Cortex of kidney (tissue), 1 donor: ENCODE measurements at places on chromosomes 3 and 15.

DNA sequence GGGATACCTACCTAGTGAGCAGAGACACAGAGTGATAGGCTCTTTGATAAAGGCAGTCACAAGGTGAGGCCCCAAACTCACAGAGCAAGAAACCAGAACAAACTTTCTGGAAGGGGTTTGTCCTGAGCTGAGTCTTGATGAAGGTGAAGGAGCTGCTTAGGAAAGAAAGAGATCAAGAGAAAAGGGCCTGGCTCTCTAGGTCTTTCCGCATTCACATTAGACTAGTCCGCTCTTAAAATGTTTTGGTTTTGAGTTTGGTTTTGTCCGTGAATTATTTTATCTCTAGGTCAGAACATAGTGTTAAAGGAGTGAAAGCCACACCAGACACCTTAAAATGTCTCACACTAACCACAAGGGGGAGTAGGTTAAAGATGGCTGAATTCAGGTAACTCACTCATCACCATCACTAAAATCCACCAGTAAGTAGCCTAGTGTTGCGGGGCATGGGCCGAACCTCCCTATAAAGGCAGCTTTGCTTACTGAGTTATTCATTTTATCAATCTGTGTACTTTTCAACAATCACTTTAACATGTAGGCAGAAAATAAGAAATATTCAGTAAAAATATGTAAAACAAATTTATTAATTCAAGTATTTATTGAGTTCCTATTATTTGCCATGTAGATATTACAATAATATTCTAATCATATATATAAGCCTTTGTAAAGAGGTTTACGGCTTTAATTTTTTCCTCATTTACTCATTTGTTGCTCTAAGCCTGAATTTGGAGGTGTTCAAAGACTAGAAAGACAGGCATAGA is 121.5 kb upstream of the TSC22D2 start:
- DNase-seq: no peak

GRCh38 chr3:30289766-30290165 is 316.6 kb upstream of the TGFBR2 start:
- DNase-seq: no peak

DNA sequence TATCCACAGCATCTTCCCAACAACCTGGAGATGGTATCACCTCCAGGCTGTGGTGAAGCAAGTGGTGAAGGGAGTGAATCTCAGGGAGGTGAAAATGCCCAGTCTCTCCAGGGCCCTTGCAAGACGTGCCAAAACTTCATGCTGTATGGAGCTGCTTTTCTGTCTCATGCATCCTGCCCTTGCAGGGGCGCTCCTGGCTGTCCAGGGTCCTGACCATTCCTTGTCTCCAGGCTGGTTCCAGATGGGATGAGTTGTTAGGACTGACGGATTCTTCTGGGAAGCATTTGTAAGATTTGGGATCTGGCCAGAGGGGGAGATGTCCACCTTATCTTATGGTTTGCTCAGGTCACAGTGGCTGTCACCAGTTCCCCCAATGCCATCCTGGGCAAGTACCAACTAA is 15.8 kb downstream of the TGM4 start:
- no peak for DNase-seq

DNA sequence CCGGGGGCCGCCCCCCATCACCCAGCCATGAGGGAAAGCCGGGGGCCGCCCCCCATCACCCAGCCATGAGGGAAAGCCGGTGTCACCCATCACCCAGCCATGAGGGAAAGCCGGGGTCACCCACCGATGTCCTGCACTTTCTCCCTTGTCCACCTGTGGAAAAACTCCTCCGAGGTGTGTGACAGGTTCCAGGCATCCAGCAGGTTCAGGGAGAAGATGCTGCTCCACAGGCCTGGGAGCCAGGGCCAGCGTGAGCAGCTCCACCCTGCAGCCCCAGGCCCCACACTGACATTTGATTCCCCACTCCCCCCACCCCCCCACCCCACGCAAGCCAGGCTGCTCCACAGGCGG is 15.5 kb upstream of the EHD4 start:
- no peak for DNase-seq

DNA sequence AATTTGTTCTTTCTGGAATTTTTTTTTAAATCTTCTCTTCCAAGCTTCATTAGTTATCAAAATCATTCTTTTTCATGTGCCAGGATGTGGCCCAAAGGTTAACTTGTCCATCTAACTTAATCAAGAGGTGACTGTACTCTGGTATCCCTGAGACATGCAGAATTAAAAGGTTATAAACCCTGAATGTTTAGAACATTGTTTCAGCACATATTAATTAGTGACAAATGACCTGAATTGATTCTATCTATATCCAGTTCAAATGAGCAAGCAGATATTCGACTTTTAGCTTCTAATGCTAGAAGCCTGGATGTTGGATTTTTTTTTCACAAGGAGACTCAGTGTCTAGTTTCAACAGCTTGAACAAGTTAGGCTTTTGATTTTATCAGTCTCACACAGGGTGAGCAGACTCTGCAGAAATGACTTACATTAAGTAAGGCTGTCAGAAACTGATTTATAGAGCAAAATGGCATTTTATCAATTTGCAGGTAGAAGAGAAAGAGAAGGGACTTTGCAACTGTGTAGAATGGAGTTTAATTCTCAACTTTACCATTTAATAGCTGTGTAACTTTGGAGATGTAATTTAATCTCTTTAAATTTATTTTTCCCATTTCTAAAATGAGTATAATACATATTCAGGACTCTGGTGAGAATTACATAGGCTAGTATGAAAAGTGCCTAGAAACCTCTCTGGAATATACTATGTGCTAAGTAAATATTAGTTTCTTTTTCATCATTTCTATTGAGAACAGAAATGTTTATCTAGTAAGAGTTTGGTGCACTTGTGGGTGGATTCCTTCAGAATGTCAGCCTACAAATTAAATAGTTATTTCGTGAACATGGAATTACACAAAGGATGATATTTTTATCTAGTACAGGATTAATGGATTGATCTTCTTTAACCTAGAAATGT is 100.0 kb downstream of the ALCAM start:
- no peak for DNase-seq

GRCh38 chr3:377158-377561 is 180.6 kb downstream of the CHL1 start:
- no peak for DNase-seq

- no peak for DNase-seq
Measured at GRCh38 chr3:163490119-163490518, 1588.2 kb downstream of the SI start.

- DNase-seq: no peak
Measured at GRCh38 chr3:177426106-177426877, 229.0 kb upstream of the TBL1XR1 start.

DNA sequence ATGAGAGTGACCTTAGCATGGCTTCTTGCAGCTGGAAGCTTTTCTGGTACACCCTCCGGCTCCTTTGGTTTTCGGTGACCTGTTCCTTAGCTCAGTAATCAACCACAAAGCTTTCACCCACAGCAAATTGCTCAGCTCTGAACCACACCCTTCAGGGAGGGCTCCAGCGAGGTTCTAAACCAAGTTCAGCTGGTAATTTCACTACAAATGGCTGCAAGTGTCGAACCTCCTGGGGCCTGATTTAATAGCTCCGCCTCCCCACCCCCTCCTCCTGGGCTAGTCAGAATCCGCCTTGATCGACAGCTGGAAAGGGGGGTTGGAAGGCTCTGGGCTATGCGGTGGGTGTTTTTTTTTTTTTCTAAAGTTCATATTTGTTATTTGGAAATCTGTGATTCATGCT is 150.9 kb upstream of the MCTP2 start:
- no peak for DNase-seq

DNA sequence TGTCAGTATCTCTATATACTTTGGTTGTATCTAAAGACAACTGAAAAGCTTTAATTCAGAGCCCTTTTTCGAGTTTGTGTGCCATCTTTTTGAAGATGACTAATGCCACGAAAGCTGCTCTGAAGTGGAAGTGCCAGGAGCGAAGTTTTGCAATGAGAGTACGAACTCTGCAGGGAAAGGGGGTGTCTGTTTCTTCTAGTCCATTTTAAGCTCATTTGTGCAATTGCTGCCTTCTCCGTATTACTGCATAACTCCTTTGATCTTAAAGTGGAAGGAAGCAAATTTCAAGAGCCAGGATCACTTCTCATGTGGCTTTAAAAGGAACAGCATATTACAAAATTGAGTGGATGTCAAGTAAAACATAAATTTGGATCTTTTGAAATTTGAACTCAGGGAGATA is 245.3 kb downstream of the FEZF2 start:
- DNase-seq: no peak

DNA sequence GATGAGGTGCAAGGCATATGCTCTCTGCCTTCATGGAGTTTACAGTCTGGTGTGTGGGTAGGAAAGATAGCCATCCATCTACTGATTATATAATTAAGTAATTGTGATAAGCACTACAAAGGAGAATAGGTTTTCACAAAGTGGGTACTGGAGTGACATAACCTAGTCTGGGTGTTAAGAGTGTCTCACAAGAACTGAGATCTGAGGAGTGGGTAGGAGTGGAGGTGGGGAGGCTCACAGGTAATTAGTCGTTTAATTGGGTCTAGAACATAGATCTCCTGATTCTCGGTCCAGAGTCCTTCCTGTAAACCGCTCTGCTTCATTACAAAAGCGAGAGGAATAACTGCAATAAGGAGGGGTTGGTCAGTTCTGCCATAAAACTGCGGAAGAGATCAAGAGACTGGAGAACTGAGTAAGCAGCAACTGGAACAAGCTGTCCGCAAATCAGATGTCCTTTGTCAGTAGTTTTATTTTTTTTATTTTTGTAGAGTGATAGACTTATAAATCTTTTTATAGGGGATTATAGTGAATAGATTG is 2.2 kb downstream of the NEO1 start:
- DNase-seq: no peak
